8988T (cell line): ENCODE measurements at places on chromosomes 12 and 14.

- DNase-seq, result no peak
These were observed 20.2 kb downstream of the SLC2A3 start for GRCh38 chr12:7915661-7916403.

DNA sequence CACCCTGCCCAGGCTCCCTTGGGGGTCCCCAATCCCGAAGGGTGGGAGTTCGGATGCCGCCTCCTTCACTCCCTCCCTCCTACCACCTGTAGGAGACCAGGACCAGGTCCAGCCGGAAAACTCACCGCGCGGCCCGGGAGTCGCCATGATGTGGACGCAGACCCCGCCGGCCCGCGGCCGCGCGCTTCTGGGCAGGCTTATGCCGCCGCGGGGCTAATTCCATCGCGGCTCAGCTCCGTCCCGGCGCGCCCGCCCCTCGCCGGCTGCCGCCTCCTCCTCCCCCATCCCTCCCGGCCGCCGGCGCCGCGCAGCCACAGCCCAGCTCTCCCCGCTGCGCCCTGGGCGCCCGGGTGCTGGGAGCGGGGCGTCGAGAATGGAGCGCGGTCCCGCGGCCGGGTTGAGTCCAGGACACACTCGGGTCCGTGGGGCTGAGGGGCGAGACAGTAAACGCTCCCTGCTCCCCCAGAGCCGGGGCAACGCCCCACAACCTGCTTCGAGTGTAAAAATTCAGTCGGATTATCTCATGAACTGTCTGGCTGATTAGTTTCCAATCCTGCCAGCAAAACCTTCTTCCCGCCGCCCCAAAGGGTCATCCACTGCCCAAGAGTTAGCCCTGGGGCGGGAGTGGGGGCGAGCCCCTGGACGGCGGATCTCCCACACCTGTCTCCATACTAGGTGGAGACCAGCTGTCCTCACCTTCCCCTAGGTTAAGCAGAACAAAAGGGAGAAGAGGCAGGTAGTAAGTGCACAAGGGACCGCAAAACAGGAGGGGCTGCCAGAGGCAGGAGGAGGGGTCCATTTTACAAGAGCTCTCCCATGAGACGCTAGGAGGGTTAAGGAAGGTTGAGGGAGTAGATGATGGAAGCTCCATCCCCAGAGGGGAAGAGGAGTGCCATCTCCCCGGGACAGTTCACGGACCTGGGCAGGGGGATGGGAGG lies at the start of gene ANO2:
TSS of gene ANO2 (minus strand) at position 189 of the 938 bp plus-strand sequence. CDS start at position 147, 42 bp downstream.
- no peak for DNase-seq

- no peak for DNase-seq
These were observed 50.5 kb downstream of the TRAF3 start for GRCh38 chr14:102827716-102828115.

DNA sequence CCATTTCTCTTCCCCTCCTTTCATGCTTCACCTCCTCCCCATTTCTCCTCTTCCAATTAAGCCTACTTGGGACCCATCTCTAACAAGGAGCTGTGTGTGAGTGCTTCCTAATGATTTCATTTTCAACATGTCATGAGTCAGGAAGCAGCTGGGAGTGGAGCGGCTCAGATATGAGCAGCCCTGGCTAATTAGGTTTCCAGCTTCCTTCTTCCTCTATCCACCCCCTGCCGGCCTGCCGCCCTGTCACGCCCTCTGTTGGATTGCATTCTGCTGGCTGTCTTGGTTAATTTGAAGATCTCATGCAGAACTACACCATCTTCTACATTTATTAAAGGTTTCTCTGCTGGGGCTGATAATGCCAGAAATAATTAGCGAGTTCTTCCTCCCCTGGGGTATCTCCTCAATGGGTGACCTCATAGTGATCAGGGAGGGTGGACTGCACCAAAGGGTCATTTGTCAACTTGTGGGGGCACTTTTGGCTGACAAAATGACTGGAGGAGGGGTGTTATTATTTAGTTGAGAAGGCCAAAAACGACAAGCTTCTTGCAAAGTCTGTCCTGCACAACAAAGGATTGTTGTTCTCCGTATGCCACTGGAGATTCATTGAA lies 300.9 kb upstream of the SRRM4 start:
- no peak for DNase-seq

GRCh38 chr14:61213191-61213621 lies 67.9 kb downstream of the TMEM30B start:
- no peak for DNase-seq
